Glomerular endothelial cell (primary cell): ENCODE measurements at places on chromosomes 5 and 9.
A peak's percentile ranks its signal among the peaks of the same experiment; 100 is the strongest.

- no peak for DNase-seq
These were observed 67.6 kb upstream of the LHFPL2 start for GRCh38 chr5:78716206-78716605.

- DNase-seq: no peak
These were observed 42.3 kb downstream of the RNF180 start for GRCh38 chr5:64207978-64208377.

- no peak for DNase-seq
These were observed 15.0 kb downstream of the GLIPR2 start for GRCh38 chr9:36151316-36152210.

DNA sequence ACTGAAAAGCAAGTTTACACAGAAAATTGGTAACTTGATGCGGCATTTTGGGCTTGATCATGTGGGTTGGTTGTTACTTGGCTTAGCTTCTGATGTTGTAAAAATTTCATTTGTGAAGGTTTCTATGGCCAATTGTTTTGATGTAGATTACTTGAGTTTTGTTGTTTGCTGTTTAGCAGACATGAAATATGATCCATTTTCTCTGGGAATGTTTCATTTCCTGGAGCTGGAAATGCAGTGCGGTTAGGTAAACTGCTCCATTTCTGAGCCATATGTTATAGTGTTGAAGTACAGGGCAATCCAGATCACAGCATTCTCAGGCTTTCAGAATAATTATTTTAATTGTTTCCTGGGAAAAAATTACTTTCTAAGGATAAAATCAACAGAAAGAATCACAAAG is 396.9 kb downstream of the ENC1 start:
- no peak for DNase-seq

GRCh38 chr5:72465601-72466563 is 41.3 kb downstream of the ZNF366 start:
- no peak for DNase-seq

- DNase-seq: no peak
These were observed 15.1 kb downstream of the IFNA1 start for GRCh38 chr9:21455320-21455719.

GRCh38 chr5:1723957-1724821 is 75.4 kb downstream of the MRPL36 start:
- DNase-seq: no peak

DNA sequence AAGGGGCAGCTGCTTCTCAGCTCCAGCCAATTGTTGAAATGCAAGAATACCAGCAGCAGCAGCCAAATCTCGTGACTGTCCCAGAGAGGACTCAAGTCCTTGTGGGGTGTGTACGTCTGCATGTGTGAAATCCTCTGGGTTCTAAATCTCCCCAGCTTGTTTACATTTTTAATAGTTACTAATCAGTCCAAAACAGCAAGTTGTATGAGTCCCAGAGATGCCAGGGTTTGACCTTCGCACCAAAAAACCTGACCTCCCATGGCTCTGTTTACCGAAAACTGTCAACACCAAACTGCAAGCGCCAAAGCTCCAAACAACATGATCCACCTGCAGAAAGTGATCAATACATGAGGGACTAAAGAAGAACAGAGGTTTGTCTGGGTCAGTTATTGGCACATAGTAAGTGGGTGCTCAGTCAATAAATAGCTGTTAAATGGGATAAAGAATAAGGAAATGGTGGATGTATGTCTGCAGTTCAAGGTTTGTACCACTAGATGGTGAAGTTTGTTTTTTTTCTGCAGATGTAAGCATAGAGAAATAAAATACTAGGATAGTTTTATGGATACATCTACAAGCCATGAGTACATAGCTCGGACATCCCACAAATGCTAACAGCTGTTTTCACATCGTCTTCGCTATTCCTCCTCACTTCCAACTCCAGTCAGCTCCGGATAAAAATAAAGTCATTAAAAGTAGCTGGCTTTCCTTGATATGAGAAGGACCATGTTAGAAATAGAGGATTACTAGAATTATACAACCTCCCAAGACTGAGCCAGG is 85.3 kb upstream of the ADRB2 start:
- DNase-seq: peak; percentile 62

- DNase-seq: no peak
These were observed 133.4 kb upstream of the SLC30A5 start for GRCh38 chr5:68960456-68960855.

- no peak for DNase-seq
These were observed 72.8 kb downstream of the NIPSNAP3B start for GRCh38 chr9:104836767-104837166.

DNA sequence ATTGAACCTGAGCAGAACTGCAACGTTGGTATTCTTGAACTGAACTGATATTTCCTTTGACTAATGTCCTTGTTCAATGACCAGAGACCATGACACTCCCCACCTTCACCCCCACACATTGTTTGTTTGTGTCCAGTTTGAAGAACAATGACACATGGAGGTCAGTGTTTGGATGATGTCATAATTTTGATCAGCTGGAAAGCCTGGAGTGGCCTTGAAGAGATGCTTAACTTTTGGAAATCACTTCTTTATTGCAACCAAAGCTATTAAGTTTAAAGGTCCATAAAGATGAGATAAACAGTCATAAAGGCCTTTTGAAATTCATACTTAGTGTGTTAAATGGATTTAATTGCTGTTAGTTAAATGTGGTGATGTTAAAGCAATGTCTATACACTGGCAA is 92.7 kb downstream of the TMC1 start:
- no peak for DNase-seq

DNA sequence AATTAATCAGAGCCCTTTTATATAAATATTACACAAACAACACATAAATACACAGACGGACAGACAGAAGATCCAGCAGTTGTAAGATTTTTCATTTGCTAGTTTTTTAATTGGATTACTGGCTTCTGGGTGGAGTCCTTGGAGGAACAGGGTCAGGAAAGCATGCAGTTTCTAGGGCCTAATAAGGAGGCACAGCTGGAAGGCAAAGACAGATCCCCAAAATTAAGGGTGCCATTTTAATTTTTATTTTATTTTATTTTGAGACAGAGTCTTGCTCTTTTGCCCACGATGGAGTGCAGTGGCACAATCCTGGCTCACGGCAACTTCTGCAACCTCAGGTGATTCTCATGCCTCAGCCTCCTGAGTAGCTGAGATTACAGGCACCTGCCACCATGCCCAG is 49.5 kb downstream of the PTGS1 start:
- no peak for DNase-seq

DNA sequence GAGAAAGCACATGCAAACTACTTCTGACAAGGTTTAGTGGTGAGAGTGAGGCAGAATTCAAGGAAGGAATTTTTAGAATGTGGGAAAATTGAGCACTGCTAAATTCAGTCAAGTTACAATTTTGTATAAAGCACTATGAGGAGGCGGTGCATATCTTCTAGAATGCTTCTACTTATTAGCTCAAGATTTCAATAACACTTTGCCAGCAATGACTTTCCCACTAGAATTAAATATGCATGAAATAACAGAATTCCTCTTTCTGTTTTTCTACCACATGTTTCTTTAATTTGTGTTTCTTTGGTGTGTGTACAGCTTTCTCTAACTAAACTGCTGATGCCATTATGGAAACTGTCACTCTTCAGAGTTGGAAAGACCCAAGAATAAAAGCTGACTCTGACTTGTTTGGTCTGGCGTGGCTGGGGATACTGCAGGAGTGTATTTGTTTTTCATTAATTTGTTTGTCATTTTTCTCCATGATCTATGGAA is 163.5 kb downstream of the ARSB start:
- no peak for DNase-seq

- DNase-seq: no peak
These were observed 2.3 kb downstream of the CRB2 start for GRCh38 chr9:123358181-123358905.

DNA sequence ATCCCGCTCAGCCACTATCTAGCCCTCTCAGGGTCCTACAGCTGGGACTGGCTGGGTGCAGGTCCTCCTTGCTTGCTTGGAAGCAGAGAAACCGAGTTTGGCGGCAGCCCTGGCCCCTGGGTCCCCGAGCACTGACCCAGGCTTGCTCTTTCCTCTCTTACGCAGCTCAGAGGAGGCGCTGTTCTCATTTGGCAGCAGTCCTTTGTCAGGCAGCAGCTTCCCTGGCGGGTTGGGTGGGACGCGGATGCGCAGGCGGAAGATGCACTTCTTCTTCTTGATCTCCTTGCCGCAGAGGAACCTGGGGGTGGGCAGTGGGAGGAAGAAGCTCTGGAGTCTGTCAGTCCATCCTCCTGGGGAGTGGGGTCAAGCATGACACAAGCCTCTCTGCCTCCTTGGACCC is 14.5 kb downstream of the PHF19 start:
- no peak for DNase-seq

DNA sequence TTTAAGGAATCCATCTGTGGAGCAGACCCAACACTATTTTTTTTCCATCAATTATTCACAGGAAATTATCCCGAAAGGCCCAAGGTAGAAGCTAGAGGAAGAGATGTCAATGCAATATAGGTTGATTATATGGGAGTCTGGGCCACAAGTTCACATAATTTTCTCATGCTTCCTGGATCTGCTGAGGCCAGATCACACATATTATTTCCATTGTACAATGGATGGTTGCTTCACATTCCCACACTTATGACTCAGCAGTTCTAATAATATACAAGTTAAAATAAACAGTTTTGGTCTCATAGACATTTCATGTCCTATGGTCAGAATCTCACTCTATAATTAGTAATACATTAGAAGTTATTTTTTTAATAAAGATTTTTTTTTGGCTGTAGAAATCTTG is 66.0 kb upstream of the PTPRD start:
- DNase-seq: no peak

GRCh38 chr9:81083854-81084512 is 605.4 kb downstream of the TLE1 start:
- no peak for DNase-seq

DNA sequence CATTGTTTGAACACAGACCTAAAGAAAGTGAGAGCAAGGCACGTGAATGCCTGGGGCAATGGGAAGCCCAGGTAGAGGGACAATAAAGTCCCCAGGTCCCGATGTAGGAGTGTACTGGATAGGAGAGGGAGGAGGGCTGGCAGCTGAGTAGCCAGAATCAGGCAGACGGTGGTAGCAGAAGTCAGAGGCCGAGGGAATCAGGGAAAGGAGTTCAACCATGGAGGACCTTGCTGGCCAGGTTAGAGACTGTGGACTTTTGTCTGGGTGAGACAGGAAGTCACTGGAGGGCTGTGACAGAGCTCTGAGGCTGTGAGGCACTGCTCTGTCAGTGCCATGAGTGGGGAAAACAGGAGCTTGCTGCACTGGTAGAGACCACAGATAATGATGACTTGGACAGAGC is 248.2 kb downstream of the EFNA5 start:
- DNase-seq: no peak

- no peak for DNase-seq
These were observed 1.9 kb downstream of the NR5A1 start for GRCh38 chr9:124505006-124505900.

DNA sequence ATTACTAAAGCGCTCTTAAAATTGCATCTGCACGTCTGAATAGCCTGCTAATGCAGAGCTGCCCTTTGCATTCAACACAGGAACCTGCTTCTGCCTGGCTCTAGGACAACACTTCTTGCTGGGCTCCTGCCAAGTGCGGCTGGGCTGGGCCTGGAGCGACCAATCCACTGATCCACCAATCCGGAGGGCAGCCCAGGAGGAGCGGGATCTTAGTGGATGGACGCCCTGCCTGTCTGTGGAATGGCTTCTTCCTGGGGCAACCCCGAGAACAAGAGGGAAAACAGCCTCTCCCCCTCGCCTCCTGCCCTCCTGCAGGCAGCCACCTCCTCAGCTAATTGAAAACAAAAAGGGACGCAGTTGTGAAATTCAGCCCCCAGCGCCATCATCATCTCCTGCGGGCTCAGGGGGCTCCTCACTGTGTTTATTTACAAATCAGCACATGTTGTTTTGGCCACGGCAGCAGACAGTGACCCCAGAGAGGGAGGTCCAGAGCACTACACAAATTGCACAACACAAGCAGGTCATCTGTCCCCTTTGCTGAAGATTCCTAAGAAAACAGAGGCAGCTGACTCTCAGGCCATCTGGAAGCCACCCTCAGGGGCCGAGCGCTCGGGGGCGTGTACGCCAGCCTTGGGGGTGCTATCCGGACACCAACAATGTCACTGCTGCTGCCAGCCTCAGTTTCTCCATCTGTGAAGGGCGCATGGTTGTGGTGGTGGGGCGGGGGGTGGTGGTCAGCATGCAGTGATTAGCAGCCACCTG is 57.3 kb downstream of the GADD45G start:
- peak; percentile 82 for DNase-seq

DNA sequence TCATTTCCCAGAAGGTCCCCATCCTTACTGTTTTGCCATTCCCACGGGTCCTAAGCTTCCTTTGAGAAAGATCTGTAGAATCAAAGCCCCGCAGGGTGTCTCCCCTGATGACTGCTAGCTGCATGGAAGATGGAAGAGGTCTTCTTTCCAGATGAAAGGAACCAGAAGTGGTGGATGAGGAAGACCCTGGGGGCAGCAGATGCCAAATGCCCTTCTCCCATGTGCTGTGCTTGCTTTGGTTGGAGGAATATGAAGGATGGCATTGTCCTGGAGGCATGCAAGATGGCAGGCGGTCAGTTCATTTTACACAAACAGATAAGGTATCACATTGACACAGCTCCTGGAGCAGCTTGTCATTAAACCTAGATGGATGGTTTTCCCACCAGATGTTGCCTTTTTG is 25.8 kb upstream of the CER1 start:
- no peak for DNase-seq

GRCh38 chr9:72480921-72481320 is 40.5 kb upstream of the TMC1 start:
- DNase-seq: no peak

GRCh38 chr5:6574537-6575245 is 58.2 kb downstream of the NSUN2 start:
- DNase-seq: no peak

GRCh38 chr5:142529626-142530278 is 156.1 kb downstream of the FGF1 start:
- peak; percentile 67 for DNase-seq

DNA sequence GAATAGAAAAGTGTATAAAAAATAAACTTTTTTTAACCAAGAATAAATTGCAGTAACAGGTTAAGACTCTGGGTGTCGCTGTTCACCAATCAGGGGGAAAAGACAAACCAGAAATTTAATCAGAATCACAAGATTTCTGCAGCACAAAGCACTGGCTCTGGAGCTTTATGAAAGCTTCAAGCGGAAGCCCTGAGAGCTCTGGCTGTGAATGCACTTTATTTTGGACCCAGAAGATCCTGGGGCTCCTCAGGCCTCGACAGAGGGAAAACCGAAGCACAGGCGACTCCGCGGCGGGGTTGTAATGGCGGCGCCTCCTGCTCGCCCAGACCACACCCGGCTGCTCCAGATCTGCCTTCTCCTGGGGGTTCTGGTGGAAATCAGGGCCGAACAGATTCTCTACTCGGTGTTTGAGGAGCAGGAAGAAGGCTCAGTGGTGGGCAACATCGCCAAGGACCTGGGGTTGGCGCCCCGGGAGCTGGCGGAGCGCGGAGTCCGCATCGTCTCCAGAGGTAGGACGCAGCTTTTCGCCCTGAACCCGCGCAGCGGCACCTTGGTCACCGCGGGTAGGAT is at the start of gene PCDHGA4:
Gene PCDHGA4, plus strand, starts transcription at position 122 of the 570 bp plus-strand sequence. Its CDS starts 87 bp downstream, at position 209.
- no peak for DNase-seq

DNA sequence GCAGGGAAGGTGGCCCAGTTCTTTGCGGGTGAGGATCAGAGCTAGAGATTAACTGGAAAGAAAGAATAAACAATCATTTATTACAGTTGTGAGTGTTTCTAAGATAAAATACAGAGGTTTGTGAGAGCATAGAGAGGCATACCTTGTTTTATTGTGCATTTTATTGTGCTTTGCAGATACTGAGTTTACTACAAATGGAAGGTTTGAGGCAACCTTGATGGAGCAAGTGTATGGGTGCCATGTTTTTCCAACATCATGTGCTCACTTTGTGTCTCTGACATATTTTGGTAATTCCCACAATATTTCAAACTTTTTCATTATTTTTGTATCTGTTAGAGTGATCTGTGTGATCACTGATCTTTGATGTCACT is 715 bp upstream of the C5orf34 start:
- no peak for DNase-seq
